ENCODE measurements at places on chromosomes 13 and 19.

GRCh38 chr13:20127262-20127561, 33.6 kb downstream of the GJA3 start:
- no peak for DNase-seq

DNA sequence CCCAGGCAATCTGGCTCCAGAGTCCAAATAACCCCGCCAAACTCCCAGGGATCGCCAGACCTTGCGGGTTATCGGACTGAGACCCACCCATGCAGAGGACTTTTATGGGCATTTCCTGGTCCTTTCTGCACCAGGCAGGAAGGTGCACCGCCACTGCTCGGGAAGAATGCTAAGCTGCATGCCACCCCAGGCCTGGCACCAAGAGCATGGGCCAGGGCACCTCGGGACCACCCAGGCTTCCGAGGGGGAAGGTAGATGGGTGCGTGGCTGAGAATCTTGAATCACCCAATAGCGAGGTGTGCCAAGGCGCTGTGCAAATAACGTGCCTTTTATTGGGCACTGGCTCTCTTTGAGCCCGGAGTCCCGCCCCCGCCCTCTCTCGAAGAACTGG, 422 bp upstream of the ZNF575 start:
- DNase-seq: no peak

GRCh38 chr13:42786715-42787114, 5.3 kb downstream of the FAM216B start:
- no peak for DNase-seq

- peak; percentile 82 for DNase-seq
Measured at GRCh38 chr19:14432791-14433553, at the start of gene PKN1. PKN1 (plus strand) TSS chr19:14433306; CDS start chr19:14433522, 216 bp downstream.

DNA sequence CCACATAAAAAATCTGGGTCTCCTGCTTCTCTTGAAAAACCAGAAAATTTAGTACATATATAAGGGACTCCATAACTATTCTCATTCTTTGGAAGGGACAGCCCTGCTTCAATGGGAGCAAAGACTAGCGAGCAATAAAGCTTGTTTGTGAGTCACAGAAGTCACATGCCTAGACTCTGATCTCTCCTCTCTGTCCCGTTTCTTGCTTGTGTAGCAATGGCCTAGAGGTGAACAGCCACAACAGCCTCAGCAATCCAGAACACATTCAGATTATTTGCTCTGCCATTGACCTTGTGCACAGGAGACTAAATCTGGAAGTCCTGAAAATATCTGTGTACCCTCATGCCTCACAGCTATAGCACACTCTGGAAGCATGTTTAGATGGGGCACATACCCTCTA, 43.2 kb downstream of the SCGB2B2 start:
- no peak for DNase-seq

DNA sequence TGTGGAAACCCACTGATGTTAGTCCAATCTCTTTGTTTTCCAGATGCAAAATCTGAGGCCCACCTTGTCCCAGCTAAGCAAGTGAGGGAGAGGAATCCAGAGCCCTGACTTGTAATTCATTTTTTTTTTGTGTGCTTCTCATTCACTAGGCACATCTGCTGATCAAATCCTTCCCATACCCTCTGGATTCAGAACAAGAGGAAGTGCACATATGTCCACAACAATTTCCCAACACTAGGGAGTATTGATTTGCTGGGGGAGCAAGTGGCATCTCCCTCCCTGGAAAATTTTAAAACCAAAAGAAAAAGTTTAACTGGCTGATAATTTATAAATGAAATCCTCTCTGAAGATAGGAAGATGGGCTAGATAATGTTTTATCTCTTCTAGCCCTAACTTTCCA, 94.6 kb upstream of the RFC3 start:
- DNase-seq: no peak

DNA sequence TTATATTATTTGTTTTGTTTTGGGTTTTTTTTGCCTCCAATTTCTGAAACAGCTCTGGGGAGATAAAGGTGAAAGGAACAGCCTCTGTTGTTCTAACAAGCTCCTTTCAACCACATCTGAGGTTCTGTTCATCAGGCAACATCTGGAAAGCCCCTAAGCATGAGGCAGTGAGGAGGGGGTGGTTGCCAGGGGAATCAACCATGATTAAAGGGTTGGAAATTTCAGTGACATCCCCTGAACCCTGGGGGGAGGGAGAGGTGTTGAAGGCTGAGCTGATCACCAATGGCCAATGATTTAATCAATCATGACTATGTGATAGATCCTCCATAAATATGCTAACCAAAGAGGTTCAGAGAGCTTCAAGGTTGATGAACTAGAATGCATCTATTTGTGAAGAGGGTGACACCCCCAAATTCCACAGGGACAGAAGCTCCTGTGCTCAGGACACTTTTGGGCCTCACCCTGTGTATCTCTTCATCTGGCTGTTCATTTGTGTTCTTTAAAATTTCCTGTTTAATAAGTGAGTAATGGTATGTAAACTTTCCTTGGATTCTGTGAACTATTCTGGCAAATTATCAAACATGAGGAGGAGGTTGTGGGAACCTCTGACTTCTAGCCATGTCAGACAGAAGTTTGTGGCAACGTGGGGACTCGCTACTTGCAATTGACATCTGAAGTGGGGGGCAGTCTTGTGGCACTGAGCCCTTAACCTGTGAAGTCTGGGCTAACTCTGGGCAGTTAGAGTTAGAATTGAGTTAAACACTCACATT, 221.3 kb downstream of the NHLRC3 start:
- no peak for DNase-seq

- peak; percentile 89 for DNase-seq
Measured at GRCh38 chr19:48795055-48795684, 15.7 kb downstream of the BCAT2 start.

- peak; percentile 96 for DNase-seq
Measured at GRCh38 chr19:13053761-13054625, 48.7 kb downstream of the LYL1 start.

Measured in HTR-8/SVneo (cell line).